ENCODE measurements at places on chromosomes 4 and X. TPM values are rescaled to one million over a fixed set of nuclear protein-coding genes. Genes with fewer than 3 reads are reported as not detected.

Gene PRICKLE3
- 14.9 TPM for total RNA-seq

DNA sequence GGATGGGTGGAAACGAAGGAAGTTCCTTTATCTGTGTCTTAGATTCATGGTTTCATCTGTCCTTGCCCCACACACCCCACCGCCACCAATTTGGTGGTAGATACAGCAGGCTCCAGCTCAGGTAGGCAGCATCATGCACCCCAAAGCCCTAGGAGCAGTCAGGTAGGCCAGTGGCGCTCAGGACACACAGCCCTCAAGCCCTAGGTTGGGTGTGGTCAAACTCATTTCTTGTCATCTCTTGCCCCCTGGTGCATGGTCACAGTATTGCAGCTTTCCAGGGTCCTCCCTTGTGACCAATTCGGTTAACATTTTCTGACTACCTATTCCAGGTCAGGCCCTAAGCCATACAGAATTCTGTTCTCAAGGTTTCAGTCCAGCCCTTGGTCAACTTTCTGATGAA lies 14.5 kb upstream of the PRRG3 start:
- DNase-seq: no peak

- DNase-seq: no peak
These were observed at the start of gene SPATA18 for GRCh38 chr4:52051213-52051614. TSS of gene SPATA18 (plus strand) at chr4:52051304. CDS start at chr4:52051705, 401 bp downstream.

GRCh38 chr4:109879081-109879480 lies 31.2 kb downstream of the LRIT3 start:
- no peak for DNase-seq
